NCI-H2029 (cell line): ENCODE measurements at places on chromosomes 2 and 18.

DNA sequence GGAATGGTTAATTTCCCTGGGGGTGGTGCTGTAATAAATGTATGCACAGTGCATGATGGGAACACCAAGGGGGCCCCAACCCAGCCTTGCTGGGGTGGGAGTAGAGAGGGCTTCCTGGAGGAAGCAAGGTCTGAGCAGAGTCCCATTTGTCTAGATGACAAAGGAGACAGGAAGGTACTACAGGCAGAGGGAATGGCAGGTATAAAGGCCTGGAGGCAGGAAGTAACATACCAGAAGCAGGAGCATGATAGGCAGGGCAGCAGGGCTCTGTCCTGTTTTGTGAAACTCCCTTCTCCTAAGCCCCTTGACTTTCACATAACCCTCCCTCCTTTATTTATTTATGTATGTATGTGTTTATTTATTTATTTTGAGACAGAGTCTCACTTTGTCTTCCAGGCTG is 3.9 kb downstream of the GMPPA start:
- DNase-seq, result no peak

DNA sequence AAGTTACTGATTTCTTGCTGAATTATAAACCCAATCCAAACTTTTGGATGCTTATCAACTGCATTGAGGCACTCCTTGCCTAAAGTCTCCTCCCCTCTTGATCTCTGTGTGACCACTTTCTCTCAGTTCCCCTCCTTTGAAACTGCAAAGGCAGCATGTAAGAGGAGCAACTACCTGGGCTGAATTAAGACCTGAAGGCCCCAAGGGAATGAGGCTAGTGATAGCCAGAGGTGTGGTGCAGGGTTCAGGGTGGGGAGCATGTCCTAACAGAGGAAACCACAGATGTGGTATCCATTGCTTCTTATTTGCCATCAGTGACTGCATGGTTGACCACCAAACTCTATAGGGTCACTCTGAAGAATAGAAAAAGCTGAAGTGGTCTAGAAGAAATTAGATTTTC is 557.9 kb downstream of the TNS1 start:
- no peak for DNase-seq

DNA sequence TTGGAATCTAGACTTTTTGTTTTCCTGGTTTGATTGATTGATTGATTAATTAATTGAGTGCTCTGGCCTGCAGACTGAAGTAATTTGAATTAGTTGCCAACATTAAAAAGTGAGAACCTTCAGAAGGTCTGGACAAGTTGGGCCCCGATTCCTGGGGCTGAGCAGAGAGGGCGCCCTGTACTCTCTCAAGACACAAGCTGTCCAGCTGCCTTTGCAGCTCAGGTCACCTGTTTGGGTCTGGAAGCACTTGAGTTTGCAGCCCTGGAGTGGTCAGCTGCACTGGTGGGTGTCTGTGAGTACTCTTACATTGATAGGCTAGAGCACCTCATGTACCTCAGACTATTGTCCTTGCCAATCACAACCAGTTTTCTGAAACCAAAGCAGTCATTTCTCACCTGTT is 22.7 kb upstream of the CELF4 start:
- no peak for DNase-seq

DNA sequence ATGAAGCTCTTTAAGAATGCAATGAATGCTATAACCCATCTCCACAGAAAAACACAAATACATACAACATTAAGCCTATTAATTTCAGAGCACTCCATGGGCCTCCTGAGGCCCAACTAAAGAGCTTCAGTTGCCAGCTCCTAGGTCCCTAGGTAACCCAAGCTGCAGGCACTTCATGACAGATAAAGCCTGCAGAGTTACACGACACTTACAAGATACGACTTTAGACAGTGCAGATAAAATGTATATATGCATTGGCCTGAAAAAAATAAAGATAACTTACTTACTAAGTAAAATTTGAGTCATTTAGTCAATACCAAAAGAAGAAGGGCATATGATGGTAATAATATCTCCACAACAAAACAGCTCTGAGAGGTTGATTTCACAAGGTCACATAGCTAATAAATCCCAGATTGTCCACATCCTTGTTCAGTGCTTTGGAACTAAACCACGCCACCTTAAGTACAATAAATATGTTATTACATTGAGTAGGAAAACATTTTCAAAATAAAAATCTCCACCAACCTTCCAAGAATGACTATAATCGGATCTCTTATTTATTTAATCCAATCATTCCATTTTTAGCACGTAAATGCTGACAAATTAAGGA is 3.4 kb downstream of the MAP4K3 start:
- DNase-seq, result no peak

GRCh38 chr2:206971805-206972204 is 32.5 kb downstream of the CPO start:
- no peak for DNase-seq

GRCh38 chr2:239473211-239473805 is 72.5 kb upstream of the HDAC4 start:
- no peak for DNase-seq

DNA sequence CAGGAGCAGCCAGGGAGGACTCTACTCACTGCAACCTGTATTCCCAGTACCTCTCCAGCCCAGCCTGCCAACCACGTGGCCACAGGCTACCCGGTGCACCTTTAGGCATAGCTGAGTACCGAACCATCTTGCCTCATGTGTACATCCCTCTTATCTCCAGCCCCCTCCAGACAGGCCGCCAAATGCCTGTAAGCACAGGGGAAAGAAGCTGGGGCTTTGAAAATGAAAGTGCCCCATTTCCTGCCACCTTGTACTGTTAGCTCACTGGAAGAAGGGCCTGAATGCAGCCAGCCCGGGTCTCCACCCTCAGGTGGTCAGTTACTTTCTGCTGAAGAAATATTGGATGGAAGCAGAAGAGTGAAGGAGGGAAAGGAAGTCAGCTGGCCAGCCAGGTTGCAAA is 27.2 kb upstream of the RFX8 start:
- DNase-seq, result no peak

GRCh38 chr18:9356976-9357375 is 22.4 kb downstream of the TWSG1 start:
- no peak for DNase-seq

GRCh38 chr18:59988098-59988706 is 88.4 kb downstream of the PMAIP1 start:
- DNase-seq, result no peak

GRCh38 chr2:283996-284794 is 3.7 kb downstream of the ALKAL2 start:
- DNase-seq, result no peak

DNA sequence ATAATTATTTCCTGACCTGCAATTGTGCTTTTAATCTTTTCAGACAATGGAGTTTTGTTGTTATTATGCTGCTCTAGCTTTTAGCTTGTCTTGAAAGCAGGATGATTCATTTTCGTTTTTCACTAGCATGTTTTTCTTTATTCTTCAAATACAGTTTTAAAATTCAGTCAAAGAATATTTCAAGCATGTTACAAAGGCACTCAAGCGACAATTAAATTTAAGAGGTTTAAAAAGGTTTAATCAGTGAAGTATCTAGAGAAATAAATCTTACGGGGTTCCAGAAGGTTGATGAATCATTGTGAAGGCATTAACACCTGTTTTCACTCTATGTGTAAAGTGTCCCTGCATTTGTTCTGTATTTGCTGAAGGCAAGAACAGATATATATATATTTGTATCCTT is 390.7 kb upstream of the TMEFF2 start:
- DNase-seq, result no peak

- no peak for DNase-seq
Observed at GRCh38 chr2:190415251-190415650, 7.1 kb downstream of the MFSD6 start.

GRCh38 chr2:24576146-24576545 is 85.1 kb downstream of the NCOA1 start:
- no peak for DNase-seq

GRCh38 chr2:216849987-216850386 is 9.9 kb downstream of the TNP1 start:
- DNase-seq, result peak; percentile 74

- DNase-seq, result no peak
Observed at GRCh38 chr18:12373116-12373770, 3.8 kb downstream of the AFG3L2 start.

DNA sequence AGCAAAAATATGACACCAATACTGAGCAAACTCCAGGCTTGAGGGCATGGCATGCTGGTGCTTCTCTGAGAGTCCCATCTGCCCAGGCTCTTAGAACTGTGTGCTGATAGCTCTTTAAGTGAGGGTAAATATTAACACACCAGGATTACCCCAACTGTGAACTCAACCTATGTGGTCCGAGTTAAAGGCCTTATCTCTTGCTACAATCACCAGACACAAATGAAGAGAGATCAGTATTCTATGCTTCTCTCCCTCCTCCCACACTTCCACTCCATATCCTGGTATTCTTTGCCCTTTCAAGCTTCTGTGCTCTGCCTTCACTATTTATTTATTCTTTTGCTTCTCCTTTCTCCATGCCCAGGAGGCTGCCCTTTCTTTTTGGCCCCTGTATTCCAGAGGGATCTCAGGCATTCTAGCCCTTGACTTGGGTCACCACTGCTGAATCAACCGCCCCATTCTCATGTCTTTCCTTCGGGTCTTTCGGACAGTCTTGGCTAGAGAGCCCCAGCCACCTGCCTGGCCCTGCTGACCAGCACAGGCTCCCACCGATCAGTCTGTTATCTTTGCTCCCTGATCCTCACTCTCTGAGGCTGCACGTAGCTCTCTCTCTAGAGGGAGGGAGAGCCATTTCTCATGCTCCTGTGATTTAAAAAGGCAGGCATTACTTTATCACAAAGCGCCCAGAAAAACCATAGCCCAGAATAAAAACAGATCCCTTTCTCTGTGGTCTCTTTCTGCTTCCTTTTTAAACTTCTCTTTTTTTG is 17.2 kb upstream of the HK2 start:
- peak; percentile 19 for DNase-seq

- peak; percentile 81 for DNase-seq
Observed at GRCh38 chr2:14634489-14635390, 2.2 kb downstream of the LRATD1 start.

DNA sequence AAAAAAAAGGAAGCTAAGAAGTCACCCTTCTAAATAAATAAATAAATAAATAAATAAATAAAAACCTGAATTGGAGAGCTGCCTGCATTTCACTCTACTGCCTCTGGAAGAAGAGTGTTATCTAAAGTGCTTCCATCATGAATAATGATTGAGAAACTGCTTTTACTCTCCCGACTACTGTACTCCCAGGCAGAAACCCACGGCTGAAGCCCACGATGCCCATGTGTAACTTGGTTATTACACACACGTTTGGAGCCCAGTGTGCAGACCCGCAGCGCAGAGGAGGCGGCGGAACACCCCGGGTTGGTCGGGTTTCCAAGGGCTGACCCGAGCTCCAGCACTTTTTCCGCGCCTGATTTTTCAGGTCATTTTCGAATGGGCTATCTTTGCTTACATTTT is 697 bp upstream of the SPATS2L start:
- no peak for DNase-seq

GRCh38 chr2:46299365-46300263 is 2.4 kb downstream of the EPAS1 start:
- DNase-seq, result peak; percentile 55

DNA sequence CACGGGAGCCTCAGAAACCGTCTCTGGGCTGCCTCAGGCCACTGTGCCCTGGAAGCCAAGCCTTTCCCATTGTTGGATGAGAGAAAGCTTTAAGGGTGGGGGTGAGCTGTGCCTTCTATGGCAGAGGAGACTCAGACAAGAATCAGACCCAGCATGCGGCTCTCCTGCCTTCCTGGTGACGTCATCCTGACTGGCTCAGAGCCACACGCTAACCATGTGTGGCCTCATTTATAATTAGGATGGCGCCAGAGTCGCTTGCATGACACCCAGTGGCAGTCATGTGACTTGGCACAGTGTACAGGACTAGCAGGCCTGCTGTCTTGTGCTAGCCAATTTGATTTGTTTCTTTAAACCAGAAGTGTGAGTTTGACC is 99.1 kb downstream of the SH3BP4 start:
- DNase-seq, result peak; percentile 98

- DNase-seq, result no peak
Observed at GRCh38 chr2:236352761-236353593, 88.8 kb upstream of the ASB18 start.

GRCh38 chr2:17935242-17935885 is 56.9 kb downstream of the KCNS3 start:
- DNase-seq, result peak; percentile 12

- DNase-seq, result no peak
Observed at GRCh38 chr2:23131066-23131575, 253.9 kb upstream of the KLHL29 start.
